ENCODE measurements at places on chromosomes 7 and 10.

DNA sequence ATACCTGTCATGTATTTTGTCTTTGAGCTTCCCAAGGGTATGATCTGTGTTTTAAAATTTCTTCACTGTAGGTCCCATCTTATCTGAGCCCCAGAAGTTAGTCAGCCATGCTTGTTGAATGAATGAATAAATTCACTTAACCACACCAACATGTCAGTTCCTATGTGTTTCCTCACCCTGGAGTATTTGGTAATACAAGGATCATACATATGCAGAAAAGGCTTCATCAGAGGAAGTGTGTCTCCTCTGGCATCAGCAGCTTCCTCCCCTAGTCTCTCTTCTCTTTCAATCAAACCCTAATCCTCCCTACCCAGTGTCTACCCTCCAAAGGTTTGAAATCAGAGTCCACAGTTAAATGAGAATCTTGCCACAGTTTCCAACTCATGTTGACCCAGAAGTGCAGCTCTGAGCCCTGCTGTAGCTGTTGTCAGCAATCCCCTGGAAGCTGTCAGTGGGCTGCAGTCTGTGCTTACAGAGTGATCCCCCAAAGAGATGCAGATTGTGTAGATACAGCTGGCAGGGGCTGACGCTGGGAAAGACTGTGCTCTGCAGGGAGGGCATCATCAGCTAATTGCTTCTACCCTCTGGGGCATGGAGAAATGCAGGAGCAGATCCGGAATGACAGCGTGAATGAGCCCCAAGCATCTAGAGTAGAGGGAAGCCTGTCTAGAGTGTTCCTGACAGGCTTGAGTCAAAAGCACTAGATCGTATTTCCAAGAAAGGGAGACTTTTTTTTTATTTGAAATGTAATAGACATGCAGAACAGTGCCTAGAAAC is 105.0 kb upstream of the WDR11 start:
- no peak for DNase-seq

- no peak for DNase-seq
These were observed 38.1 kb downstream of the FOXK1 start for GRCh38 chr7:4720225-4720624.

DNA sequence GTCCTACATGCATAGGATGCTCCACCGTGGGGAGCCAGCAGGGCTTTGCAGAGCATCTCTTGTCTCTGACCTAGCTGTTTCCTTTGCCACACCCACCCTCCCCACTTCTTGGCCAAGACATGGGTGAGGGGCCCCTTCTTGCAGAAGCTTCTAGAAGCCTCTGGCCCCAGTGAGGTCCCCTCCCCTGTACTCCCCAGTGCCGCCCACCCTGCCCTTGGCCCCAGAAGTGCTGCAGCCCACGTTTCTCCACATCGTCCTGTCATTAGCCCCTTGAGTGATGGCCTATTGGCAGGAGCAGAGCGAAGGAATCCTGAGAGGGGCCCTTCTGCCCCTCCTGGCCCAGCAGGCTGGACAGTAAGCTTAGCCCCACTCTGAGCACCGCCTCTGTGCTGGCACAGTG is 43.7 kb downstream of the ALOX5 start:
- DNase-seq = peak; percentile 68

DNA sequence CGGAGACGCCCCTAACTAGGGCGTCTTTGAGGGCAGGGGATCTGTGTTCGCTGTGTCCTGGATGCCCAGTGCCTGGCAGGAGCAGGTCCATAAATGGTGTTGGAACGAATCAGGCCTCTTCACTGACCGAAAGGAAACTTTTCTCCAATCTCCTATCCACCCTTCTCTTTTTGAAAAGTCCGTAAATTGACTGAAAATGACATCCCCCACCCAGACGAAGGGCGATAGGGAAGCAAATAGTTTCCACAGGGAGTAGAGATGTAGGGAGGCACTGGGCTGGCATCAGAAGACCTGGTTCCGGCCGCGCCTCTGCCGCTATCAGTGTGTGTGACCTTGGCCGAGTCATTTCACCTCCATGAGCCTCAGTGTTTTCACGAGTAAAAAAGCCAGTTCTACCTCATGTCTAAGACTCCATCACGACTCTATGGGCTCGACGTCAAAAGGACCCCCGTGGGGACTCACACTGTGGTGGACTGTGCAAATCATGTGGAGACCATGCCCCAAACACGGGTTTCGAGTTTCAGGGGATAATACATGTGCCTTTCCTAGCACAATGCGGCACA is 497 bp upstream of the RAB11FIP2 start:
- no peak for DNase-seq

DNA sequence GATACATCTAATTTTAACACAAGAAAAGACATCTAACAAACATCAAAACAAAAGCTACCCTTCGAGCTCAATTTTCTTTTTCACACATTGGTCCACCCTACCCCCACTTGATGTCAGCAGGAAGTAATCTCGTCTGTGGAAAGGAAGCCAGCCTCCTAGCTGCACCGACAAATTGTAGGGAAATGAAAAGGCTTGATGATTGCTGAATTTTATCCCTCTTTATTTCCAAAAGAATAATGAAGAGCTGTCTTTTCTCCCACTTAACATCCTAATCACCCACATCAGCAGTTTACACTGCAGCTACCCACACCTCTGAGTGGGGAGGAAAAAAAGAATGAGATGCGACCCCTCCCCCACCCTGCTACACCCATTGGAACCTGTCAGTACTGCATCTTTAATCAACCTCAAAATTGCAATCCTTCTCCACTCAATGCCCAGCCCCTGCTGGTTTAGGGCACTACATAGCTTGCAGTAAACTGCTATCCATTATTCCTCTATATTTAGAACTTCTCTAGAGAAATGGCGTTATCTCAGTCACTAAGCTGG is 10.6 kb upstream of the CPVL start:
- DNase-seq = no peak

- no peak for DNase-seq
These were observed 34.7 kb upstream of the KMT2E start for GRCh38 chr7:104979167-104979841.

DNA sequence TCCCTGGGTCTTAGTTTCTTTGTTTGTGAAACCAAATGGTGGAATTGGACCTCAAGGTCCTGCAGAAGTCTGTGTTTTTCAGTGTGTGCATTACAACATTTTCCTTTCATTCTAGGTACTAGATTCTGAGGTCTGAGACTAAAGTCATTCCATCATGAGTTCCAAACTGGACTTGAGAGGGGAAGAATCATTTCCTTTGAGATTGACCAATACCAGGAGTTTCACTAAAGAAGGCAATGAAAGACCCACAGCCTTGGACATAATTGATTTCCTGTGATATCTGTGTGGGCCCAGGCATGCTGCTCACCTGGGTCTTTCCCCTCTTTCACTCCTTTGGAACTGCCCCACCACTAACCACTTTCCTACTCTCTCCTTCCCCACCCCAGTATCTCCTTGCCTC is 18.2 kb downstream of the TAS2R41 start:
- DNase-seq = no peak

- DNase-seq = no peak
These were observed 36.8 kb downstream of the SP8 start for GRCh38 chr7:20749906-20750305.

- DNase-seq = no peak
These were observed 444.6 kb downstream of the NRG3 start for GRCh38 chr10:82319562-82319961.

DNA sequence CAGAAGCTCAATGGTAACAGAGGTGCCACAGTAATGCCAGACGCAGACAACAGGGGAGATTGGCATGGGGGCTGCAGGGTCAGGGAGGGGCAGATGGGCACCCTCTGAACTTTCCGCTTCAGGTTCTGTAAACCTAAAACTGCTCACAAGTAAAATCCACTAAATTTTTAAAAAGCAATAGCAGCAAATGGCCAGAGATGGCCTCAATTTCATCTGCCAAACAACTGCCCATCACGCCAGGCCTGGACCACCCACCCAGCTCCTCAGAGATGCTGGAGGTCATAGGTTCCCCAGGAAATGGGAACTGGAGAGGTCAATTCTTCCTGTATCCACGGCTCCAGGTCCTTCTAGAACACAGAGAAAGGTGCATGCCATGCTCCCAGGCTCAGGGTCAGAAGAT is 76.1 kb downstream of the PRKAG2 start:
- DNase-seq = no peak

GRCh38 chr7:51589111-51589510 is 272.5 kb upstream of the COBL start:
- DNase-seq = no peak

DNA sequence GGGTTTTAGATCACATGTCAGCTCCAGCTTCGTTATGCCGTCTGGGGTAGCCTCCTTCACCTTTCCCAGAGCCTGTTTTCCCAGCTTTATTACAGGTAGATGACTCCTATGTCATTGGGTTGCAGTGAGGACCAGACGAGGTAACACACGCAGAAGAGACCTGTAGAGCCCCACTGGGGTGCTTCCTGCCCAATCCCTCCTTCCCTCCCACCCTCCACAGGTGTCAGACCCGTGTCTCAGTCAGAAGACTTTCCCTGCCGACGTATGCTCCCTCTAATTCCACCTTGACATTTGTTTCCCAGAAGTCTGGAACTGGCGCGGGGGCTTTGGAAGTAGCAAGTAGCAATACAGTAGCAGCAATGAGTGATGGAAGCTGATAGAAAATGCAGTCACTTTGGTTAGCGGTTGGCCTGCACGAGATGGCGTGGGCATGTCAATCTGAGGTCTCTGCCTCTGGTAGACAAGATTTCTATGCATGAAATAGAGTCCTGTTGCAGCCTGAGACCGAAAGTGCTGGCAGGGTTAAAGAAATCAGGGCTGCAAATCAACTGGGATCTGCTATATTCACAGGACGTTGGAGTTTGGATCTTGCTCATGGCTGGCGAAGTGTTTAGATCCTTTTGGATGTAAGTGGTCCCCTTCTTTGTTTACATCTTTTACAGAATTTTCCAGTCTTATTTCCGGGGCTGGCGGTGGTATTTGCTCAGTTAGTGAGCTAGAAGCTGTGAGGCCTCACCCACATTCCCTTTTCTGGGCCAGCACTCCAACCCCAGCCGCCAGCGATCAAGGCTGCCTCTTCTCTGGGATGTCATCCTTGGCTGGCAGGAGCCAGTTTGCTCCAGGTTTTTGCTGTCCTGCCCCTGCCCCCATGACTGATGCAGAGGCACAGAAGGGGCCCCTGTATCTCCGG is 78.3 kb upstream of the KMT2C start:
- no peak for DNase-seq

DNA sequence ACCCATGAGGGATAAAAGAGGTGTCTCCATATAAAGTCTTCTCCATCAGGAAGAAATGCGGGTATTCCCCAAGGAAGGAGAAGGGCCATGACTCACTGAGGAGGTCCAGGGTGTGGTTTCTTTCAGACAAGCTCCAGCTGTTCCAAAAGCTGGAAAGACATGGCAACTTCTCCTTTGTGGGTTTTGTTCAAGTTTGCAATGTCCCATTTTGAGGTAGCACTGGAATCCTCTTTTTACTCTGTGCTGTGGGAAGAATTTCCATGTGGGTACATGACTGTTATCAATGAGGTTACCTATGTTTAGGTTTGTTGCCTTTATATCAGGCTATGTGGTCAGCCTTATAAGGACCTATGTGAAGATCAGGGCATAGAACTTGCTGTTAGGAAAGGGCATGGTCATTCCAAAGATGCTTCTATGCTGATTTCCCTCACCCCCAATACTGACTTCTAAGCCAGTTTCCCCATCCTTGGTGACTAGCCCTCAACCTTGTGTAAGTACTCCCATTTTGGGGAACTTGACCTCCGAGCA is 697.5 kb downstream of the INHBA start:
- no peak for DNase-seq

DNA sequence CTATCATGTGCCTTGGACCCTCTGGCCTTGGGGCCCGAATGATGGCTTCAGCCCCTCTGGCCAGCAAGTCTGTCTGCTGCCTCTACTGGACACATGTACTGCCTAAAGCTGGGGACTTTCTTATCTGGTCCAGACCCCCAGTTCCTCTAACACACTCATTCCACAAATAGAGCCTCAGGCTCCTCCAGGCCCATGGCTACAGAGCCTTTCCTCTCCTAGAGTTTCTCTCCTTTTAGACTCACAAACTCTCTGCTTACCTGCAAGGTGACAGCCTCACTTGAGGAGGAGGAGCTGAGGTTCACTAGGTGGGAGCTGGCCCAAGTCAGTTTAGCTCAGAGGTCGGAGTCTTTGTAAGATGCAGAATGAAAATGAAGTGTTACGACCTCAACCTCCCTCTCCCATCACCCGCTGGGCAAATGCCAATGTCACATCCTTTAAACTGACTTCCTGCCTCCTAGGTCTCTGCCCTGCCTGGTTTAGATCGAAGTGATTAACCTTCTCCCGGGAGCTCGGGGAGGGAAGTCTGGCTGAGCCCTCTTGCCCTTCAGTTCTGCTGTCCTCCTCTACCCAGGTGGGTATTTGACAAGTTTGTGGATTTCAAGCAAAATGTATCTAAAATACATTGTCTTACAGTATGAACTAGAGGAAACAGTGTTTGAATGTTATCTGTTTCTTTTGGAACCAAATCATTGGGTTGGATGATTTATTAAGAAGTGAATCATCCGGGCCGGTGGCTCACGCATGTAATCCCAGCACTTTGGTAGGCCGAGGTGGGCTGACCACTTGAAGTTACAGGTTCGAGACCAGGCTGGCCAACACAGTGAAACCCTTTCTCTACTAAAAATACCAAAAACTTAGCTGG is 71.9 kb upstream of the TNS3 start:
- no peak for DNase-seq

GRCh38 chr10:88707429-88708155 is 1.5 kb downstream of the LIPK start:
- no peak for DNase-seq

GRCh38 chr7:26646336-26647048 is 217.9 kb downstream of the SKAP2 start:
- DNase-seq = no peak

DNA sequence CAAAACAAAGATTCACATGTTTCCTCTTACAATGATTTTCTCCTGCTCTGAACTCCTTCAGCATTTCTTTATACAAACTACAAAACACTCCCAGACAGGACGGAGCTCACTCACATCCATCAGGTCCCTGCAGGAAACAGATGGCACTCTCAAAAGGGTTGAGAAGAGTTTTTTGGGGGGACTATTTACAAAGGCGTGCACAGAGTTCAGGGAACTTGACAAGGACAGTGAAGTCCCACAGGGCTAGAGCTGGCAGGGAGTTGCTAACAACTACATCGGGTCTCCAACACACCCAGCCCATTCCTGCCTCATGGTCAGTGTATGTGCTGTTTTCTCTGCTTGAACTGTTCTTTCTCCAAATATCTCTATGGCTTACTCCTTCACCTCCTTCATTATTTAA is 24.7 kb upstream of the YAE1 start:
- DNase-seq = no peak

Measured in coronary artery (tissue), 2 donors.